ENCODE measurements at places on chromosomes 5 and 9.

GRCh38 chr9:6134661-6135180, 80.9 kb upstream of the IL33 start:
- ATAC-seq = no peak

DNA sequence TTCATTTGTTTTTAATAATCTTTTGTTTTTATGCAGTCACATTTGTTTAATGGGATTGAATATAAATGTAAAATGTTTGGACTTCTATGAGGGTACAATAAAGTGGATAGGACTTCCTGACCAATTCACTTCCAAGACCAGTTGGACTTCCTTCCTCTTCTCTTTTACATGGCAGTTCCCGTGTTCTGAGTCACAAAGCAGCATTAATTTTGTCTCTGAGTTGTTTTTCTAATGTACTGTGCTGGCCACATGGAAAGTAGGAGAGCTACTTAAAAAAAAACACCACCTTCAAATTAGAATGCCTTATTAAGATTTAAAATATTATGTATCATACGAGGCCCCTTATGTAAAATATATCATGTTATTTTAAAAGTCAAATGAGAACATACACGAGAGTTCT, 87.3 kb downstream of the CCDC171 start:
- ATAC-seq = no peak

DNA sequence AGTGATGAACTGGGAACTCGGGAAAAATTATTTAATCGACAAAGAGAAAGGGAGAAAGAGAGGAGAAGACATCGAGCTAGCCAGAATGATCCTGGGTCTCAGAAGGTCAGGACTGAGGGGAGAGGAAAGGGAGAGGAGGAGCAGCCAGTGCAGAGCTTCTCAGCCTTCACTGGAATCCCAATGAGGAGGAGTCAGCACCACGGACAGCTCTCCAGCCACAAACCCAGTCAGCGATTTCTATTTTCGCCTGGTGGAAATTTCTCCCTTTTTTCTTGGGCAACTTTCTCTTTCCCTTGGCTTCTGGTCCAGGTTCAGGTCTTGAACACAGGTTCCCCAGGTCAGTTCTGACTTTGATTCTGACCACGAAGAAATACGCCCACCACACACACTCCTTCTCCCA, 1.6 kb upstream of the BRINP1 start:
- ATAC-seq = no peak

- peak; percentile 46 for ATAC-seq
Observed at GRCh38 chr5:139925650-139926640, 117.2 kb downstream of the NRG2 start.

DNA sequence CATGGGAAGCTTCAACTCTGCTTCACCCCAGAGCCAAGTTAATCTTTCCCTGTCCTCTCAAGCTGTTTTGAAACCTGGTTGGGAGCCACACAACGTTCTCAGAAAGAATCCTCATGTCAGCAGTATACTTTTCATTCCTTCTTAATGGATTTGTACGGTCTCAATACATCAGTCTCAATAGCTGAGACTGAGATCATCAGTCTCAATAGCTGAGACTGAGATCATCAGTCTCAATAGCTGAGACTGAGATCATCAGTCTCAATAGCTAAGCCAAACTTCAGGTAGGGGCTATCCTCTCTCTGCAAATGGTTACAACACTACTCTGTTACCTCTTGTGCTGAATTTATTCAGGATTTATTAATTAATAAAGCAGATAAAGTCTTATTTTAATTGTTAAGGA, 1317.4 kb upstream of the CDH9 start:
- no peak for ATAC-seq

GRCh38 chr9:13165956-13166355, 113.5 kb downstream of the MPDZ start:
- no peak for ATAC-seq

- no peak for ATAC-seq
Observed at GRCh38 chr5:68225911-68226545, 10.5 kb downstream of the PIK3R1 start.

DNA sequence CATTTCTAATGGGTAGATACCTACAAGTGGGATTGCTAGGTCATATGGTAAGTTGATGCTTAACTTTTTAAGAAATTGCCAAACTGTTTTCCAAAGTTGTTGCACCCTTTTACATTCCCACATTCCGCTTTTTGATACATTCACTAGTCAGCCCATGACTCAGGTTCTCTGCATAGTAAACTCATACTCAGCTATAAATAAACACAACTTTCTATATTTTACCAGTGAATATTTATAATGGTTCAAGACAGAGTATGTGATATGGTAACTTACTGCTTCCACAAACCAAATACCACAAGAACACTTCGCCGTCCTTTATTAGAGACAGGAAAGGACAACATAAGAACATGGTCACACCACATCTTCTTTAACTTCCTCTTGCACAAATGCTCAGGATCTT, 54.0 kb downstream of the PLPP1 start:
- no peak for ATAC-seq

- ATAC-seq = no peak
Observed at GRCh38 chr5:41812156-41812555, 58.1 kb downstream of the OXCT1 start.

DNA sequence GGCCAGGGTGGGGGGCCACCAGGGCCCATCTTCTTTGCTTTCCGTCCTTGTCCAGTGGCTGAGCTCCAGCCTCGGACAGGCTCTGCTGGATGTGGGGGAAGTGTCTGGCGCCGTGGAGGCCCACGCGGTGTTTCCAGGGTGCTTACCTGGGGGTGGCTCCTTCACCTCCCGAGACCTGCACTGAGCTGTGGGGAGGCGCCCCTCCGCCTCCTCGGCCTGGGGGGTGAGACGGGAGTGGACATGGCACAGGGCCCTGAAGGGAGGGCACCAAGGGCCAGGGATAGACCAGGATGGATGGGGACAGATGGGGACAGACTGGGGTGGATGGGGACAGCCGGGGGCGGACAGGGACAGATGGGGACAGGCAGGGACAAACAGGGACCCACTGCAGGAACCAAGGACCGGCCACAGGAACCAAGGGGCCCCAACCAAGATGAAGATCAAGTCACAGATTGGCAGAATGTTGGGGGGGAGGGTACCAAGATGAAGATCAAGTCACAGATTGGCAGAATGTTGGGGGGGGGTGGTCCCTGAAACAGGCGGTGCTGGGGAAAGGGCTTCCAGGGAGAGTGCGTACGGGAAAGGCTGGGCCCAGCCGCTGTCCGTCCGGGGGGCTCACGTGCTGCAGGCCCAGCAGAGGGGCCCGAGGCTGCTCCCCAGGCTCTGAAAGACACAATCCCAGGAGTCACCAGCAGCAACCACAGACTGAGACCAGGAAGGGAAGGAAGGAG, 13.3 kb upstream of the QSOX2 start:
- no peak for ATAC-seq

- no peak for ATAC-seq
Observed at GRCh38 chr5:120586646-120587045, 122.5 kb downstream of the PRR16 start.

GRCh38 chr5:63249960-63250359, 671.3 kb downstream of the LRRC70 start:
- ATAC-seq = no peak

DNA sequence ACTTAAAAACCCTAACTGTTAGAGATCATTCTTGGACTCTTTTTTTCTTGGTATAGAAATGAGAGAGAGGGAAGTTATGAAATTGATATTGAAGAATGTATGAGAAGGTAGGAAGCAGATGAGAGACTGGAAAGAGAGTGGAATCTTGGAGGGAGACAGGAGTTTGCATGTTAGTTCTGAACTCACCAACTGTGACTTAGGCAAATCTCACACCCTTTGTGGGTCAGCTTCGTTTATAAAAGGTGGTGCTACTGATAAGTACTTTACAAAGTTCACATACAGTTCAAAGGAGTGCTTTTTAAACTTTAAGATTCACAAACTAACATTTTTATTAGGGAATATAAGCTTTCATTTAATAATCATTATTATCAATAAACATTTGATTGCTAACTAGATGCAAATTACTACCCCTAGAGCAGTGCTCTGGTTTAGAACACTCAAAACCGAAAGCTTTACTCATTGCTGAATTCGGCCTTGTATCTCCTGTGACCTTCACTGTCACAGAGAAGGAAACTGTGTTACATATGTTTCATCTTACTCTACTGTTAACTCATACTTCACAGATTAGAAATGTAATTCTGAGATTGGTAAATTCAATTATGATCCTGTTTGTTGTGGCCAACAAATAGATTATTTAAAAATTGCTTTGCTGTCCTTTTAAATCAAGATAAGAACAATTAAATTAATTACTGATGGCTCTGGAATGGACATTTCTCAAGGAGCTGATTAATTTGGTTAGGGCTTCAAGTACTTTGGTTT, 143.2 kb downstream of the RMI1 start:
- no peak for ATAC-seq

DNA sequence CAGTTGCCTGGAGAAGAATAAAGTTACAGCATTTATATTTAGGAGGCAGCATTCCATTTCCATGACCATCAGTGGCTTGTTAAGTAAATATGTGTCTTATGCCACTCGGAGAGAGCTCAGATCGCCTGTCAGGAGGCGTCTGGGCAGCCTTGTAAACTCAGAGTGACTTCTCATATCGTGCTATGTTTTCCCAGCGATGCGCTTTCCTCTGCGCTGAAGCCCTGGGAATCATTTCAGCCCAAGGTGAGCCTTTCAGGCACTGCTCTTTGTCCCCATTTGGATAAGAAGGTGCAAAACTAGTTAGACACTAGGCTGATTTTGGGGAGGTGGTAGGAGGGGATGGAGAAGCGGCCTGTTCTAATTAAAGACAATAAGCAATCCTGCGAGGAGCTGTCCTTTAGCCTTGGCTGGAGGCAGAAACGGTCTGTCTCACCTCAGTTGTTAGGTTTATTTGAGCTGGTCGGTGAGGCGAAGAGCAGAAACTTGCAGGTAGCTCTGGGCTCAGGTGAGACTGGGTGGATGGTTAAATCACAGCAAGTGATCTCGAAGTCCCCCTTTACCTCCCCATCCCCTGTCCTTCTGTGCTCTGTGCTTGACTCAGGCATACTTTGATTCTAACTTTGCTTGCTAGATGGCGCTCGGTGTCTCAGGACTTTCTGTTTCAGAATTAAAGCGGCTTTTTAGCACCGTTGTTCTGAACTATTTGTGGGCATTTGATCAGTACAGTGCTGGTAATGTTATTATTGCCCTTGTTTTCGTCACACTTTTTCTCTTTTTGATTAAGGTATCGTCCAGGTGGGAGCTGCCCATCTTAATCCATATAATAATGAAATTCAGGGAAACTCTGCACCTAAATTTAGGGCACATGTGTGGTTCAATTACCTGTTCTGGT, 24.6 kb downstream of the NR2F1 start:
- peak; percentile 51 for ATAC-seq

Data from stimulated activated memory B cell treated with anti-CD40 and anti-IgM and Interleukin-4, amounts not matched to agents 10 μg/mL and 1 μg/mL and 100 μg/mL, for 72 hours (primary cell).